ENCODE measurements at places on chromosomes 5 and 9.

DNA sequence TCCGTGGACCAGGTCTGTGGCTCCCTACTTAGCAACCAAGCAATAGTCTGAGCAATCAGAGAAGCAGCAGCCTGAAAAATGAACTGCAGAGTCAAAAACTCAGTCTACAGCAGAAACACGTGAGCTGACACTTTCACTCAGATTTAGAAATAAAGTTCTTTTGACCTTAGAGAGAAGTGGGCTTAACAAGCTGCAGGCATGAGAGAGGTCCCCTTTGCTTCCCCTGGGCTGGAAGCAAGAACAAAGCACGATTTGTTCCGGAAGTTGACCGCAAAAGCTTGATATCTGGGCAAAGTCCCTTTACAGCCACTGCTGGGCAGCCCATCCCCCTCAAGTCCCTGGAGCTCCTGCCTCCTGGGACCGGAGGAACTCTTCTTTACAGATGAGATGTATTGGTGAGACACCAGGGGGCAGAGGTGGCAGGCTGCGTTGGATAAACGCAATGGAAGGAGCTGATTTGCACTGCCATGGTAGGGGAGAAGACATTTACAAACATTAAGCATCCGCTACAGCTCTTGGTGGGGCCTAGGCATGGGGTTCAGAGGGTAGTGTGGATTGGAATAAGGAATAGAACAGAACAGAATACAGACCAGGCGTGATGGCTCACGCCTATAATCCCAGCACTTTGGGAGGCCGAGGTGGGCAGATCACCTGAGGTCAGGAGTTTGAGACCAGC, 5.8 kb upstream of the SOWAHA start:
- DNase-seq: no peak

- DNase-seq: no peak
Measured at GRCh38 chr5:168159425-168159824, 132.0 kb upstream of the WWC1 start.

DNA sequence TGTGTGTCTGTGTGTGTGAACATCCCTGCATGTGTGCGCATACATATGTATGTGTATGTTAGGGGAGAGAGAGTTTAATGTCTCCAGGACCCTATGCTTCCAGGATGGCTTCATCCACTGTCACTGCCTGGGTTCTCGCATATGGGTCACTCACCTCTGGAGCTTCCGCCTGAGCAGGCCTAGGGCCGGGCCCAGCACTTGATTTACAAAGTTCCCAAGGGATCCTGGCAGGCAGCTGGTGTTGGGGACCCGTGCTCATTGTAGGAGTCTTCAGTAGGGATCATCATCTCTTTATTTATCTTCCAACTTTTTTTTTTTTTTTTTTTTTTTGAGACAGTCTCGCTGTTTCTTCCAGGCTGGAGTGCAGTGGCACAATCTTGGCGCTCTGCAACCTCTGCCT, 13.0 kb downstream of the TBC1D13 start:
- no peak for DNase-seq

- DNase-seq: no peak
Measured at GRCh38 chr5:150396267-150396666, 16.4 kb downstream of the CD74 start.

- DNase-seq: no peak
Measured at GRCh38 chr5:84885485-84886258, 501.0 kb upstream of the EDIL3 start.

DNA sequence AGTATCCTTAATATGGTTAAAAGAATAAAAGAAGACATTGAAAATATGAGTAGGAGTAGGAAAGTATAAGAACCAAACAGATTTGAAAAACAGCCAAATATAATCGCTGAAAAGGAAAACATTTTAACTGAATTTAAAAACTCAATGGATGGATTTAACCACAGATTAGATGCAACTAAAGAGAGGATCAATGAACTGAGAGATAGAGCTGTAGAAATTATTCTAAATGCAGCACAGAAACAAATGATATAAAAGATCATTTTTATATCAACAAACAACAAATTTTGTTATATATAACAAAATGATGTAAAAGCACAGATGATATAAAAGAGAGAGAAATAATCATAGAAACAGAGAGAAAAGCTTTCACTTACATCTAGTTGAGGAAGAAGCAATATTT, 29.3 kb upstream of the COL5A1 start:
- DNase-seq: no peak

GRCh38 chr5:142375944-142376411, 51.2 kb upstream of the SPRY4 start:
- no peak for DNase-seq

- no peak for DNase-seq
Measured at GRCh38 chr5:152422081-152422480, 17.0 kb upstream of the NMUR2 start.

- no peak for DNase-seq
Measured at GRCh38 chr5:132979976-132980375, 16.5 kb upstream of the AFF4 start.

Measured in CD8-positive, alpha-beta T cell (primary cell).